ENCODE measurements at places on chromosomes 4 and X. TPM values are rescaled to one million over a fixed set of nuclear protein-coding genes. Genes with fewer than 3 reads are reported as not detected.

DNA sequence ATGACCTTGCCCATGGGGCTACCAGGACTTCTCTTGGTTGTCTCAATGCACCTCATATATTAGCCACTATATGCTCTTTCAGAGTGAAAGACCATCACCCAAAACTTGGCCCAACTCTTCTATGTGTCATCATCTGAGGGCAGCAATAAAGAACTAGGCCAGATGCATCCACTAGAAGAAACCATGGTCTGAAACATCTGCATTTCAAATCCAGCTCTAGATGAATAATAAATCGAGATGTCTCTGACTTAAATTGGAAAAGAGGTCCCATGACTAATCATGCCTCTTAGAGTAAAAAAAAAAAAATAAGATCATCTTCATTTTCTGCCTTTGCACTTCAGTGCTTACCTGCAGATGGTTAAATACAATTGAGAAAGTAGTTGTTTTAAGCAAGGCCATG lies 397.6 kb upstream of the PITX2 start:
- DNase-seq = no peak

GRCh38 chr4:8585721-8586212 lies 5.6 kb downstream of the GPR78 start:
- peak; percentile 22 for DNase-seq

DNA sequence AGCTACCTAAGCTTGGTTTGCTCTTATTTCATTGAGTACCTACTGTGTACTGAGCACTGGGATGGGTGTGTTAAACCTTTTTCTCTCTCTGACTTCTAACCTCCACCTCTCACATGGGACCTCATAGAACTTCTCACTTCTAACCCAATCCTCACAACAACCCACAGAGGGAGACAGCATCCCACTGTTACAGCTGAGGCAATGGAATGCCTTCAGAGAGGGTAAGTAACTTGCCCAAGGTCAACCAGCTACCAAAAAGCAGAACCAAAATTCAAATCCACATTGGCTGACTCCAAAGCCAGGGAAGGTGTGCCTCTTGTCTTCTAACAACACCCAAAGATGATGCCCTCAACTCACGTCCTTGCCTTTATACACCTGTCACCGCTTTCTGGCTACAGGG lies 5.4 kb downstream of the SEL1L3 start:
- DNase-seq = peak; percentile 18

DNA sequence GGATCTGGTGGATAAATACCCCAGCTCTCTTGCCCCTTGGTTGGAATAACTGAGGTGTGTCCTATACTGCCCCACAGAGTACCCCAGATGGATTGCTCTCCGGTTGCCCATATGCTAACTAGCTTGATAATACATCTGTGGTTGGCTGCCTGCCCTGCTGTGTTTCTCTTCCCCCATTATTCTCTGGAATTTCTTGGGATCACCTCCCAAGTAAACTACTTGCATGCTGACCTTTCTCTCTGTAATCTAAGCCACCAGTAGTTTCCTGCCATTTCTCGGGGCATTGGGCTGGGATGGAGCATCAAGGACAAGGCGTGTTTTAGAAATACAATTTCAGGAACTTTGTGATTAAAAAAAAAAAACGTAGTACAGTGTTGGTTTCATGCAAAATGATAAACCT lies 25.2 kb downstream of the PPP1R2C start:
- no peak for DNase-seq

DNA sequence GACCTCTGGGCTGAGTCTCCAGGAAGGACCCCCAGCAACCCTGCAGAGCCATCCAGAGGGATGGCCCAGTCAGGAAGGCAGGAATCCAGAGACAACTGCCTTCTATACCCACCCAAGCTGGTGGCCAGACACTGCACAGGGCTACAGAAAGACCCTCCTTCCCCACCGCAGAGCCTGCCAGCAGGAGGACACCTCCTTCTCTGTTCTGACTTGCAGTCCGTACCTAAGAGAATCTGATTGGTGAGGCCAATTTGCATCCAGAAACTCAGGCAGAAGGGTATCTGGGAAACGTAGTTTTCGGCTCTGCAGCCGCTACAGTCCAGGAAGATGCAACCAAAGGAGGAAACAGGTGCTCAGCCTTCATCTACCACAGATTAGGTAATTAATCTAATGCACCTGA lies 155.4 kb upstream of the FRG1 start:
- DNase-seq = no peak

GRCh38 chr4:8181844-8182243 lies 17.2 kb upstream of the SH3TC1 start:
- DNase-seq = no peak

GRCh38 chr4:101020956-101021355 lies 326.4 kb downstream of the PPP3CA start:
- DNase-seq = peak; percentile 88

- DNase-seq = no peak
These were observed 67.4 kb upstream of the PCDH18 start for GRCh38 chr4:137599734-137600133.

GRCh38 chr4:123284168-123284567 lies 112.4 kb upstream of the SPRY1 start:
- no peak for DNase-seq

GRCh38 chrX:45622042-45622423 lies 421.4 kb upstream of the DIPK2B start:
- DNase-seq = no peak

GRCh38 chr4:121164291-121164690 lies at the start of gene TNIP3:
Gene TNIP3 (minus strand): TSS chr4:121164321. CDS start chr4:121164125, 196 bp downstream.
- DNase-seq = no peak

GRCh38 chr4:158777423-158778155 lies 8.8 kb downstream of the FNIP2 start:
- no peak for DNase-seq

DNA sequence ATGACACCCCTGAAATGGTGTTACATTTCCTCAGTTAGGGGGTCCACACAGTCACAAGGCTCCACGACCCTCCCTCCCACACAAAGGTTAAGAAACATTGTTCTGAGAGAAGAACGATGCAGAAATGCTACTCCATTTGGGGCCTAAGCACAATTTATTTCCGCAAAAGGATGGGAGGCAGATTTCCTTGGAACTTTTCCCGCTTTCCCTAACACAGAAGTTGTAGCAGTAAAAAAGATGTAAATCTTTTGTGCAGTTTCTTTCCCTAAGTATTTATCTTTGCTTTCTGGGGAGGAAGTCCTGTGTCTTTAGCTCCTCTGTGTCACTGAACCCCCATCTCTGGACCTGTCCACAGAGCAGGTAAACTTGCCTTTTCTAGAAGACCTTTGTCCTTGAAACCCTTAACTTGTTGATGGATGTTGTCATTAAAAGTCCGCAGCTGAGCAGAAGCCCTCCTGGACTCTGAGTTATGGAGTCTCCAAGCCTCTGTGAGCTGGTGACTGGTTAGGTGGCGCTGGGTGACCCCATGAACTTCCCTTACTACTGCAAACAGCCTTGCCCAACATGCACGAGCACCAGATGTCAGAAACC lies 67.2 kb upstream of the SHISA3 start:
- DNase-seq = no peak

- peak; percentile 48 for DNase-seq
These were observed 190.3 kb downstream of the DHX15 start for GRCh38 chr4:24394041-24394440.

DNA sequence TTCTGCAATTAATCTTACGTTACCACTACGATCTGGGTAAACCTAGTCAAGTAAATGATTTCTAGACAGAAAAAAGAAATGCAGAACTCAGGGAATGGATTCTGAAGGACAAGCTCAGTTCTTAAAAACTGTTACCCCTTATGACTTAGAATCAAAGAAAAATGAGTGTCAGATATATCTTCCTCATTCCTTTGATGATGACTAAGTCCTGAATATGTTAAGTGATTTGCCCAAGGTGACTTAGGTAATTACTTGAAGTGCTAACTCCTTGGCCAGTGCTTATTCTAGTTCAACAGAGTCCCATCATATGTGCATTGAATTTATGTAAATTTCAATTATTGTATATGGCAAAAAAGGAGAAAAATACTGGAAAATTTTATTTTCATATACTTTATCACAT lies 92.5 kb downstream of the PPEF1 start:
- DNase-seq = no peak

GRCh38 chr4:1990676-1991075 lies 18.1 kb downstream of the NELFA start:
- no peak for DNase-seq

HADH gene
- 16.1 TPM for total RNA-seq

TRAPPC11 gene
- total RNA-seq = 31.9 TPM

HTRA3 gene
- total RNA-seq = 116 TPM

PROM1 gene
- not detected for total RNA-seq

FATE1 gene
- total RNA-seq = not detected

Measured in LHCN-M2 (cell line).